ENCODE measurements at places on chromosomes 5 and 9.

GRCh38 chr9:80839821-80840675 lies 849.3 kb downstream of the TLE1 start:
- no peak for DNase-seq

- DNase-seq: no peak
These were observed 35.2 kb downstream of the ZCCHC9 start for GRCh38 chr5:81336556-81336955.

GRCh38 chr5:158275511-158275910 lies 416.6 kb upstream of the CLINT1 start:
- DNase-seq: no peak

GRCh38 chr9:77985996-77986395 lies 45.6 kb downstream of the GNAQ start:
- no peak for DNase-seq

GRCh38 chr5:31036411-31036810 lies 157.1 kb upstream of the CDH6 start:
- no peak for DNase-seq

DNA sequence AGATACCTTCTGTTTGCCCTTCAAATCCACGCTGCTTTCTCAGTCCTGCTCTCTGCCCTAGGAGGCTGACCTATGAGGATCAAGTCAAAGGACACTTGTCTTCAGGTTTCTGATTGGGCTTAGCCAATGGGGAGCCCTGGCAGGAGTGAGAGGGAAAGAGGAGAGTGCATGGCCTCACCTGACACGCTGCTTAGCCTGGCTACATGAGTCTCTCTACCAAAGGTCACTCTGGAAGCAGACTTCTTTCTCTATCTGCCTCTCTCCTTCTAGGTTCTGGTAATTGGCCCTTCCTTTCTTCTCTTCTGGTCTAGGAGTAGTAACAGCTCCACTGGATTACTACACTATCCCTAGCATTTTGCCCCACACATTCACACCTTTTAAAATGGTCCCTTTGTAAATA lies 13.1 kb downstream of the ARSB start:
- peak; percentile 60 for DNase-seq

DNA sequence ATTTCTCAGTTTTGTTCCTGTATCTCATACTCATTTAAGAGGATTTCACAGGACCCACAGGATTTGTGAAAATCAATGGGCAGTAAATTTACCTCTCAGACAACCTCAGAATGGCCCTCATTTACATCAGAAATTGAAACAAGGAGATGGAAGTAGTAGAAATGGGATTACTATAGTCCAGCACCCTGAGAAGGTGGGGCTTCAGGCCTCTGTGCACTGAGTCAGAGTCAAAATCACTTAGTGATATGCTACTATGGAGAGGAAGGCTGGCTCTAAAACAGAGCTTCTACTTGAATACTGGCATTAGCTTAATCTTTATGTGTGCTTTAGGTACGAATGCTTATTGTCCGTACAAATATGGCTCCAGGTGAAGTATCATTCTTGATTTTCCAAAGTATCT lies 159.3 kb downstream of the CEP120 start:
- no peak for DNase-seq

GRCh38 chr9:137158625-137159024 lies 11.2 kb downstream of the LRRC26 start:
- no peak for DNase-seq

GRCh38 chr5:54520940-54521339 lies 3.4 kb downstream of the SNX18 start:
- no peak for DNase-seq

- DNase-seq: no peak
These were observed 329.0 kb downstream of the FER start for GRCh38 chr5:109076741-109077140.

GRCh38 chr5:1007221-1007680 lies 1.4 kb upstream of the NKD2 start:
- peak; percentile 15 for DNase-seq

DNA sequence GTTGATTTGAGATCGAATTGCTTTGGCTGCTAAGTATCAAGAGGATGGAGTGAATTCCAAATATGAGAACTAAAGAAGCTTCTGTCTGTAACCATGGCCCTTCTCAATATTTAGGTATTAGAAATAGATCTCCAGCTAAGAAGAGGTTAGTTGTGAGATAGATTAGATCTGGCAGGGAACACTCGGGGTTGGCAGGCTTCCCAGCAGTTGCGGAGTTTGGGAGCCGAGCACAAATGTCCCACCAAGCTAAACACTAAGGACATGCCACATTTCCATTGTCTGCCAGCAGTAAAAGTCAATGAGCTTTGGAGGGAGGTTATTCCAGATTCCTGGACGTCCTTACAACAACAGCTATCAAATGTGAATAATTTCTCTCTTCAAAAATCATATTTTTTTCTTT lies 85.8 kb downstream of the TAF11L14 start:
- no peak for DNase-seq

GRCh38 chr9:106693558-106693957 lies 169.4 kb upstream of the ZNF462 start:
- DNase-seq: no peak

All from colonic mucosa (tissue), 4 donors.